ENCODE measurements at places on chromosomes 1 and 21. TPM values are rescaled to one million over a fixed set of nuclear protein-coding genes. Genes with fewer than 3 reads are reported as not detected.

GRCh38 chr1:199273837-199274379, 635.1 kb downstream of the PTPRC start:
- DNase-seq: no peak

DNA sequence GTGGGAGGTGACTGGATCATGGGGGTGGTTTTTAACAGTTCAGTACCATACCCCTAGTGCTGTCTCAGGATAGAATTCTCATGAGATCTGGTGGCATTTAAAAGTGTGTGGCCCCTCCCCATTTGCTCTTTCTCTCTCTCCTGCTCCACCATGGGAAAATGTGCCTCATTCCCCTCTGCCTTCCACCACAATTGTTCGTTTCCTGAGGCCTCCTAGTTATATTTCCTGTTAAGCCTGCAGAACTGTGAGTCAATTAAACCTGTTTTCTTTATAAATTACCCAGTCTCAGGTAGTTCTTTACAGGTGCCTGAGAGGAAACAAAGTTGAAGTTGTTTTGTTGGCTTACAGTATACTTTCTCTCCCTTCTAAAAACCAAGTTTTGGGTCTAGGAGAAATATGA, 23.1 kb upstream of the SLC22A15 start:
- no peak for DNase-seq

GRCh38 chr1:65512383-65512782, 91.9 kb downstream of the LEPR start:
- no peak for DNase-seq

DNA sequence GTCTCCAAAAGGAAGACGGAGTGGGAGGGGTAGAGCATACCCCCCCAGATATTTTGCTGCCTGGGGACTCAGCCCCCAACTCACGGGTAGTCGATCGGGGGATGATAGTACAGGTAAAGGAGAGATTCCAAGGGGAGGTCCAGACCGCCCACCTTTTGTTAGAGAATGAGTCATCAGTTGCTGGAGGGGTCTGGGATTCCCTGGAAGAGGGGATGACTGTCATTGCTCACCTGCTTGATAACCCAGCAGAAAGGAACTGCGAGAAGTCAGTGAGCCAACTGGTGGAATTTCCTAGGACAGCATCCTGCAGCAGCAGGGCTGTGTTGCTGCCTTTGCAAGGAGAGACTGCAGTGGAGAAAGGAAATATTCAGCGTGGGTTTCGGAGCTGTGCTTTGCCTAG, 64.4 kb downstream of the MACF1 start:
- DNase-seq: no peak

The COL9A2 gene
- 1.6 TPM for total RNA-seq

The RIMS3 gene
- 1.6 TPM for total RNA-seq

The AADACL4 gene
- not detected for total RNA-seq

The C4BPA gene
- not detected for total RNA-seq

DNA sequence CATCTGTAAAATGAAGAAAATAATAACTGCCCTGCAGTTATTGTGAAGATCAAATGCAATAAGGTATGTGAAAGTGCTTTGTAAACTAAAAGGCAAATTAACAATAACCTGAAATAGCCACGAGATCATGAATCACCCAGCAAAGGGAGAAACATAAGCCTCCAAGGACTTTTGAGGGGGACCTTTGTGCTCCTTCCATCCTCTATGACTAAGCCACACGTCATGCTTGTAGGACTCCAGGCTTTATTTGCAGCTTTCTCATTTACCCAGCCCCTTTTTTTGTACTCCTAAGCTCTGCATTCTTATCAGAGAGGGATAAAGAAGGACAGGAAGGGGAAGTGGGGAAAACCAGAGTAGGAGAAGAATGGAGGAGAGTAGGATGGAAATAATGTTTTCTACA, 115.1 kb downstream of the PROX1 start:
- no peak for DNase-seq

- DNase-seq: no peak
Observed at GRCh38 chr1:97174039-97174704, 452.6 kb downstream of the PTBP2 start.

DNA sequence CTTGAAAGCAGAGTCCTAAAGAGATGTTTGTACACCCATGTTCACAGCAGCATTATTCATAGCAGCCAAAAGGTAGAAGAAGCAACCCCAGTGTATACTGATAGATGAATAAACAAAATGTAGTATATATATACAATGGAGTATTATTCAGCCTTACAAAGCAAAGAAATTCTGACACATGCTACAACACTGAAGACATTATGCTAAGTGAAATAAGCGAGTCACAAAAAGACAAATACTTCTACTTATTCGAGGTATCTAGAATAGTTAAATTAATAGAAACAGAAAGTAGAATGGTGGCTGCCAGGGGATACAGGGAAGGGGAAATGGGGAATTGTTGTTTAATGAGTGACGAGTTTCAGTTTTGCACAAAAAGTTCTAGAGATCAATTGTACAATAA, 23.5 kb downstream of the COP1 start:
- no peak for DNase-seq

DNA sequence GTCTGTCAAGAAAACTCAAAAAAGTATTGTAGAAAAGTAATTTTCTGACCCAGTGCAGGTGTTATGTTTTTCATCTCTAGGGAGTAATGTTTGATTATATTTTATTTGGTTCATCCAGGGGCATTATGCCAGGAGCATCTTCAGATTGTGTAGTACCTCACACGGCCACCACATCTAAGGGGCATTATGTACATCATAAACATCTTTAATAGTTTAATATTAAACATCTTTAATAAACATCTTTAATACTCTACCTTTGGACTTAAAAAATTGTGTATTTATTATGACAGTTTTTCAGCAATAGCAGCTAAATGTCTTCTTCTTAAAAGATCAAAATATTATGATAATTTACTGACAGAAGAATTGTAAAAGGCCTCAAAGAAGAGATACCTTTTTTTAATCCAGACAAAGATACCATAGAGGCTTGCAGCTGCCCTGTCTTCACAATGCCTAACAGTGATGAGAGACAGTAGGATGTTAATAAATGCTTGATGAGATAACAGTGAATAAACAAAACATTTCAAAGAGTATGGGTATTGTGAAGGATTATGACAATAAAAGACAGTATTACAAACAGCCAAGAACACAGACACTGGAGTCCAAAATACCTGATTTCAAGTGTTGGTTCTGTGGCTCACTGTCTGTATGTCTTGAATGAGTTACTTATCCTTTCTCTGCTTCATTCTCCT, 240.9 kb upstream of the ADGRL2 start:
- DNase-seq: no peak

DNA sequence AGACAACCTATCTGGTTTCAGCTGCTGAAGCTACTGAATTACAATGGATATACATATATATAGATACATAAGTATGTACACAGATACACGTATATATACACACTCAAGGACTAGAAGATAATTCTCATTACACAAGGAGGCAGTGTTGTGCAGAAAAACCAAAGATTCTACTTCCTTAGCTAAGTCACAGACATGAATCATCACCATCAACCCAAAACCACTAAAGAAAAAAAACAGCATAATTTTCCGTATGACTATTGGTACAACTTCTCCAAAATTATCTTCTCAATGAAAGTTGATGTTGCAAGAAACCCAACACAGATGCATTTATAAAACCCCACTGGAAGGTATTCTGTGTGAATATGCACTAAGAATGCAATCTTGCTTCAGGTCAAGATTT, 36.8 kb upstream of the RPF1 start:
- DNase-seq: no peak

The AK5 gene
- 0.47 TPM for total RNA-seq

DNA sequence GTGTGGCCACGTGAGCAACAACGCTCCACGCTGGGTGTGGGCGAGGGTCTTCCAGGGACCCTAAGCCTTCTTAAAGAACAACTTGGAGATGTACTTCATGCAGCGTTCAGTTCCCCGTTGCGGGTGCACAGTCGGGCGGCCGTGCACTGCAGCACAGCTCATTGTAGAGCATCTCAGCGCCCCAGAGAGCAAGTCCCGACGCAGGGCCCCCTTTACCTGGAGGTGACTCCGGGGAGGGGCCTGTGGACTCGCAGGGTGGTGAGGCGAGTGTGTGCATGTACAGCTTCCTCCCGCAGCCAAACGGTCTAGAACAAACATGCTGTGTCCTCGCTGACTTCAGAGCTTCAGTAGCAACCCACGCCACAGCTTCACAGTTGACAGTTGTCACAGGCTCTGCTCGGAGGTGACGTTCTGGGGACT, 19.5 kb downstream of the RRP1 start:
- DNase-seq: no peak

DNA sequence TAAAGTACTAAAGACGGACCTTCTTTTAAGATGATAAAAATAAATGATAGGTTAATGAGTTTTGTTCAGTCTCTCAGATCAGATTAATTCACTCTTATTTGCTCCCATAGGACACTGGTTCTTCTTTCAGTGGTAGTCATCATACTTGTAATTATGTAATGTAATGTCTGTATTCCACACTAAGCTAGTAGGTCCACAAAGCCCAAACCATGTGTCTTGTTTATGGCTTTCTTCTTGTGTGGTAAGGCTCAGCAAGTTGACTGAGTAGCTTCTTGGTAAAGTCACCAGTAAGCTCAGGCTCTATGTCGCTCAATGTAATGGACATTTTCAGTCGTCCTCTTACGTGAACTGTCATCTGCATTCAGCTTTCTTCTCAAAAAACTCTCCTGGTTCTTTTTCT, 2.5 kb downstream of the LYPLAL1 start:
- no peak for DNase-seq

GRCh38 chr1:7422966-7423365, 348.1 kb upstream of the VAMP3 start:
- DNase-seq: no peak

- no peak for DNase-seq
Observed at GRCh38 chr1:155198547-155198906, 9.2 kb downstream of the THBS3 start.

GRCh38 chr1:211643324-211644212, 31.9 kb downstream of the NEK2 start:
- no peak for DNase-seq

The LCE1B gene
- not detected for total RNA-seq

The TOR1AIP1 gene
- 73.4 TPM for total RNA-seq

The CLCA4 gene
- not detected for total RNA-seq

The TRIM62 gene
- total RNA-seq: 2.7 TPM

GRCh38 chr1:195933835-195934234, 674.4 kb downstream of the KCNT2 start:
- DNase-seq: no peak

DNA sequence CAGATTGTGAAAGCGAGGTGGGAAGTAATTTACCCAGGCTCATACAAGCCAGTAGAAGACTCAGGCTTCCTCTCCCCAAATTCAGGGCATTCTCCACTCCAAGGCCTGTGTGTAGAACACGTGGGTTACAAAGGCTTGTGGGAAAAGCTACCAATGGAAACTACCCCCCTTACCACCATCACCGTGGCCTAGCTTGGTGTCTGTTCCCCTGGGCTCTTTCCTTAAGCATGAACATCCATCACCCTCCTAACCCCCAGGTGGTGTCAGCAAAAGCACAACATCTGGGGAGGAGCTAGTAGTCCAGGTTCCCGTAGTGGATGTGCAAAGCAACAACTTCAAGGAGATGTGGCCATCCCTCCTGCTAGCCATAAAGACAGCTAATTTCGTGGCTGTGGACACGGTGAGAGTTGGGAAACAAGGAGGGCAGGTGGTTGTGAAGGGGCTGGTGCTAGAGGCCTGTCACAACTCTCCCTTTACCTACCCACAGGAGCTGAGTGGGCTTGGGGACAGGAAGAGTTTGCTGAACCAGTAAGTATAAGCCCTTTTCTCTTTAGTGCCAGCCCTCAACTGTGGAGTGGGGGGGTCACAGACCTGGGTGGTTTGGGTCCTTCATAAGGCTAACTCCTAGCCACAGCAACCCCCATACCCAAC, 701 bp upstream of the MUTYH start:
- DNase-seq: no peak

DNA sequence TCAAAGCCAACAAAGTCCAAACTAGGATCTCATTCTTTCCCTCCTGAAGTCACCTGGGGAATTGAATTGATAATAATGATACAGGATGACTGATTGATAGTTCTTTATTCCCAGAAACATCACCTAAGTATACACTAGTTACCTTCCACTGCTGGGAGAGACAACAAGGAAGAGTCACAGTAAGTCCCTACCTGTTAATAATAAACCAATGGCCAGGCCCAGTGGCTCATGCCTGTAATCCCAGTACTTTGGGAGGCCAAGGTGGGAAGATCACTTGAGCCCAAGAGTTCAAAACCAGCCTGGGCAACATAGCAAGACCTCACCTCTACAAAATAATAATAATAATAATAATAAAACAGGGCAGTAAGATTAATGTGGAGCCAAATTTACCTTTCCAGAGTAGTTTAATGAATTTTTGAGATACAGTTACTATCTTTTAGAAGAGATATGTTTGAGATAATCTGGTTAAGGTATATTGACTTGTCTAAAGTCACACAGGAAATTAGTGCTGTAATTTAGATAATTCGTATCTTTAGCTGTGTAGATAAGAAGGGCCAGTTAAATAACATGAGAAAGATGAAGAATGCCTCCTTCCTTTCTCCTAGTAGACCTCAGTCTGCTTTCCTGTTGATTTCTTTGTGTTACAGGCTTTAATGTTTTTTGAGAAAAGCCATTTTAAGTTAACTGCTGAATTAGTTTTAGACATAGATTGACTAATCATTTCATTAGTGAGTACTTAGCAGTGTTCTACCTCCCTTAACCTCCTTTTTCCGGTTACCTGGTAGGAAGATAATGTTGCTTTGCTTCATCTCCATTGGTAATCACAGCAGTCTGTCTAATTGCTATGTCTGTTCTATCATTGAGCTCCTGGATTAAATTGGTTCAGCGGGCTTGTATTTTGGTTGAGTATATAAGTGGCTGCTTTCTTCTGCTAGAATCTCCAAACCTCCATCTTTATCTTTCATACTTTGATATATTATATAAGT, 22.0 kb downstream of the SMAP2 start:
- DNase-seq: no peak

DNA sequence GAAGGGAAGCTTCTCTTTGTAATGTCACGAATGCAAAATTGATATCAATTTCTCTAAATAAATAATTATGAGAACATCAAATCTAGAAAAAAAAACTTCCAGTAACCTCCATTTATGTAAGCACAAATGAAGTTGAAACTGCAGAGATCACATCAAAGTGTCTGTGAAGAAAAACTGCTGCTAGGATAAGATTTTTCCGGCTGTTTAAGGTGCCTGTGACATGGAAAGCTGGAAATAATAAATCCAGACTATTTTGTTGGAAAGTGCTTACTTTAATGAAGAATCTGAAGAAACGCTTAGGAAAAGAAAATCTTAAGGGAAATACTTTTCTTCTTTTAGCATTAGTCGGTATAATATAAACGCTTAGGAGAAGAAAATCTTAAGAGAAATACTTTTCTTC, 57.0 kb downstream of the CHRM3 start:
- DNase-seq: no peak

DNA sequence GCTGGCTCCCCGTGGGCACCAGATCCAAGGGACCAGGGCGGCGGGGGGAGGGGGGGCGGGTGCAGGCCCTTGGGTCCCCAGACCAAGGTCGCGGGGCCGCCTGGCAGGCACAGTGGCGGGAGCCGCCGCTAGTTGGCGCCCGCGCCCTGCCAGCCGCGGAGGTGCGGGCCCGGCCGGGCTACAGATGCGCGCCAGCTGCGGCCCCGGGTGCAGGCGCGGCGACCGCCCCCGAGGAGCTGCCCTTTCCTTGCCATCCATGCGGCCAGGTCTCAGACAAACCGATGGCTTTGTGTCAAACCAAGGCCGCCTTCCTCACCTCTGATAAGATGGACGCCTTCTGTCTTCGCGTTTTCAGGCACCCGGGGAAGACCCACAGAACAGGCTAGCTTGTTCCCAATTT, 2.2 kb upstream of the RUNX3 start:
- DNase-seq: no peak

The RFX5 gene
- 20.1 TPM for total RNA-seq

GRCh38 chr1:159653201-159653600, 61.2 kb downstream of the CRP start:
- no peak for DNase-seq

The KRTAP25-1 gene
- total RNA-seq: not detected

The WLS gene
- 114 TPM for total RNA-seq

All from omental fat pad (tissue), 4 donors.